Sigmoid colon (tissue), 7 donors: ENCODE measurements at places on chromosomes 1 and 21. TPM values are rescaled to one million over a fixed set of nuclear protein-coding genes. Genes with fewer than 3 reads are reported as not detected.

C4BPA gene
- total RNA-seq, result not detected

PLD5 gene
- total RNA-seq, result 0.83 TPM

KLHDC9 gene
- 9.9 TPM for total RNA-seq

CYP4A11 gene
- total RNA-seq, result not detected

SLC25A34 gene
- 0.36 TPM for total RNA-seq

CFHR1 gene
- total RNA-seq, result 0.36 TPM

CPLANE2 gene
- 7.1 TPM for total RNA-seq

CD1E gene
- 2.3 TPM for total RNA-seq

AGT gene
- 4.3 TPM for total RNA-seq

INTS7 gene
- total RNA-seq, result 13.2 TPM

P3H1 gene
- 15.3 TPM for total RNA-seq

PPIAL4G gene
- total RNA-seq, result not detected

KPRP gene
- not detected for total RNA-seq

ETV3L gene
- total RNA-seq, result not detected

IL19 gene
- total RNA-seq, result not detected

TOR1AIP1 gene
- total RNA-seq, result 133 TPM

CHI3L1 gene
- total RNA-seq, result 2.6 TPM

TNFSF4 gene
- 0.99 TPM for total RNA-seq

CCSAP gene
- total RNA-seq, result 5.6 TPM

VASH2 gene
- 0.16 TPM for total RNA-seq

PWP2 gene
- total RNA-seq, result 4.3 TPM

ARHGEF10L gene
- 28.1 TPM for total RNA-seq

GBP6 gene
- total RNA-seq, result not detected

SELL gene
- 1.5 TPM for total RNA-seq

LCE2A gene
- not detected for total RNA-seq

NES gene
- total RNA-seq, result 7.1 TPM

ERICH3 gene
- 0.16 TPM for total RNA-seq

HHAT gene
- total RNA-seq, result 6.4 TPM

AMY1A gene
- not detected for total RNA-seq

TMEM240 gene
- total RNA-seq, result 15.3 TPM

CYYR1 gene
- total RNA-seq, result 4.5 TPM

RIIAD1 gene
- not detected for total RNA-seq
